ENCODE measurements at places on chromosomes 7 and 10. TPM values are rescaled to one million over a fixed set of nuclear protein-coding genes. Genes with fewer than 3 reads are reported as not detected.

DNA sequence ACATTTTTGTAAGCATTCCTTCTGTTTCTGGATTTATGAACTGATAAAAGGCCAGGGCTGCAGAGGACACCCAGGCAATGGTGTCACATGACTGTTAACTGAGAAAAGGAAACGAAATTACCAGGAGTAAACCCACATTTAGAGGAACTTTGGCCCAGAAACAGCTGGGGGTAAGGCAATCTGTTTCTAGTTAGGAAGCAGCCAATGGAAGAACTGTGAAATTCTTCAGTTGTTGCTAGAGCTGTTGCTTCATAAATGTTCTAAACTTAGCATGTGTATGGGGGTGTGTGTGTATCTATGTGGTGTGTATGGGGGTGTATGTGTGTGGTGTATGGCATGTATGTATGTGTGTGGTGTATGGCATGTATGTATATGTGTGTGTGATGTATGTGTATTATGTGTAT lies 11.8 kb upstream of the PDCD4 start:
- H3K4me3 ChIP-seq = no peak overlapping the region
- peaks cover 3% of the 10 kb centered on the region for H3K4me1 ChIP-seq
- DNase-seq = no peak

- no peaks in the 10 kb centered on the region for H3K4me1 ChIP-seq
- H3K36me3 ChIP-seq = no peaks in the 10 kb centered on the region
- H3K27ac ChIP-seq = no peak overlapping the region
- no peaks in the 10 kb centered on the region for H3K27me3 ChIP-seq
Measured at GRCh38 chr10:7085913-7086589, 324.8 kb downstream of the SFMBT2 start.

GRCh38 chr7:90474284-90475210 lies 5.1 kb downstream of the PTTG1IP2 start:
- H3K36me3 ChIP-seq = no peaks in the 10 kb centered on the region
- no peaks in the 10 kb centered on the region for H3K4me1 ChIP-seq

DNA sequence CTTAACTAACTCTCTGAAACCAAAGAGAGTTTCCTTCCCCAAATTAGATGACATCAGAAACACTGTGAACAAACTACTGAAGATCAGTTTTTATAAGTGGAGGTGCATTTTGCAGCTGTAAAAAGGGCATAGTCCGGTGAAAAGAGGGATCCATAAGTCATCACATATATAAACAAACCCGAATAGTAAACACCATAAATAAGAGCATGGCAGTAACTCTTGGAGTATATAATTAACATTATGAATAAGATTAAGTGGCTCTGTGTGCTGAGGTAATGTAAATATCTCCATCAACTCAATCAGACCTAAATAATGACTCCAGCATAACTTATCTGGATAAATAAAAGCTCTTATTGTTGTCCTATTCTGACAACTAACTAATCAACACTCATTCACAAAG lies 43.0 kb upstream of the SHTN1 start:
- H3K36me3 ChIP-seq = no peaks in the 10 kb centered on the region
- H3K4me3 ChIP-seq = no peak overlapping the region
- no peaks in the 10 kb centered on the region for H3K27me3 ChIP-seq
- DNase-seq = no peak
- H3K27ac ChIP-seq = no peak overlapping the region
- H3K4me1 ChIP-seq = no peaks in the 10 kb centered on the region

- DNase-seq = no peak
- no peaks in the 10 kb centered on the region for H3K36me3 ChIP-seq
- no peak overlapping the region for H3K27ac ChIP-seq
- no peak overlapping the region for H3K4me3 ChIP-seq
- no peaks in the 10 kb centered on the region for H3K4me1 ChIP-seq
Measured at GRCh38 chr7:105976868-105977267, 13.8 kb downstream of the CDHR3 start.

The HOXA9 gene
- 1.6 TPM for total RNA-seq

The VWA2 gene
- total RNA-seq = not detected

- no peak overlapping the region for H3K4me3 ChIP-seq
- H3K27me3 ChIP-seq = no peaks in the 10 kb centered on the region
- DNase-seq = no peak
Measured at GRCh38 chr10:28949005-28950004, 272.0 kb downstream of the BAMBI start.

The CDH23 gene
- total RNA-seq = 7.5 TPM

DNA sequence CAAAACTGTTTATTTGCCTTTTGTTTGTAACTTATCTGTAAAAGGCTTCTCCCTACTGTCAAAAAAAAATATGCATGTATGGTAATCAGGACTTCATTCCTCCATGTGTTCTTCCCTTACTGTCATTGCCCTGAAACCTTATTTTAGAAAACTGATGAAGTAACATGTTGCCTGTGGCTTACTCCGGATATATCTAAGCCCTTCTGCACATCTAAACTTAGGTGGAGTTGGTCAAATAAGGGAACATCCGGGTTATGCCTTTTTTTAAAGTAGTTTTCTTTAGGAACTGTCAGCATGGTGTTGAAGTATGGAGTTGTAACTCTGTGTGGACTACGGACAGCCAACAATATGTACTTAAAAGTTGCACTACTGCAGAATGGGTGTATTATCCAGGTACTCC lies 6.2 kb downstream of the SAR1A start:
- no peak for DNase-seq
- no peak overlapping the region for H3K27ac ChIP-seq
- no peaks in the 10 kb centered on the region for H3K27me3 ChIP-seq

The LIPJ gene
- total RNA-seq = 0.87 TPM

GRCh38 chr10:98170249-98171117 lies 36.0 kb downstream of the R3HCC1L start:
- peaks cover 2% of the 10 kb centered on the region for H3K4me1 ChIP-seq
- no peaks in the 10 kb centered on the region for H3K36me3 ChIP-seq
- no peak overlapping the region for H3K4me3 ChIP-seq
- no peak overlapping the region for H3K27ac ChIP-seq
- no peak for DNase-seq

DNA sequence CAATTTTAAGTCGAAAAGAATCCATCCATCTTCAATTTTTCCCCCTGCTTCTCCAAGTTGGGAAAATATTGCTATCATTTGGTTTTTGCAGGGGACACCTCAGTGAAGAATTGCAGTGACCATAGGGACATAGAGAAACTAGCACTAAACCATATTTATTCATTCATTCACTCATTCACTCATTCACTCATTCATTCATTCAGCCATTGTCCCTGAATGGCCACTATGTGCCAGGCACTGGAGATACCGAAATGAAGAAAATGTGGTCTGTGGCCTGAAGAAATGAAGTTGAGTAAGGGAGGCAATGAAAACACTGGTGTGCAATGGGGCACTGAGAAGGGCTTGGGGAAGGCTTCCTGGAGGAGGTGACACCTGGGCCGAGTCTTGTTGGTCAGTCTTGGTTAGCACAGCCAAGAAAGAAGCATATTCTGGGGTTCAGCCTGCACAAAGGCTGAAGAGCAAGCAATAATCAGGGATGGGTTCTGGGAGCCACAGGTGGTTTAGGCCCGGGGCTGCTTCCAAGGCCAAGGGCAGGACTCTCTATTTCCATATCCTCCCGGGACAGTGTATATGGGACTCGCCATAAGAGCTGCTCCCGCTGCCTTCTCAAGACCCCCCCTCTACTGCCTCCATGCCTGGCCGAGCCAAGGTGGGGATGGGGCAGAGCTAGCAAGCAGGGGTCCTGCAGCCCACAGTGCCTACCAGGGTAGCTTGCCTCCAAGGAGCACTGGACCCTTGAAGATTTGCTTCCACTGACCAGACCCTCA lies 25.5 kb upstream of the C10orf105 start:
- H3K27me3 ChIP-seq = no peaks in the 10 kb centered on the region

DNA sequence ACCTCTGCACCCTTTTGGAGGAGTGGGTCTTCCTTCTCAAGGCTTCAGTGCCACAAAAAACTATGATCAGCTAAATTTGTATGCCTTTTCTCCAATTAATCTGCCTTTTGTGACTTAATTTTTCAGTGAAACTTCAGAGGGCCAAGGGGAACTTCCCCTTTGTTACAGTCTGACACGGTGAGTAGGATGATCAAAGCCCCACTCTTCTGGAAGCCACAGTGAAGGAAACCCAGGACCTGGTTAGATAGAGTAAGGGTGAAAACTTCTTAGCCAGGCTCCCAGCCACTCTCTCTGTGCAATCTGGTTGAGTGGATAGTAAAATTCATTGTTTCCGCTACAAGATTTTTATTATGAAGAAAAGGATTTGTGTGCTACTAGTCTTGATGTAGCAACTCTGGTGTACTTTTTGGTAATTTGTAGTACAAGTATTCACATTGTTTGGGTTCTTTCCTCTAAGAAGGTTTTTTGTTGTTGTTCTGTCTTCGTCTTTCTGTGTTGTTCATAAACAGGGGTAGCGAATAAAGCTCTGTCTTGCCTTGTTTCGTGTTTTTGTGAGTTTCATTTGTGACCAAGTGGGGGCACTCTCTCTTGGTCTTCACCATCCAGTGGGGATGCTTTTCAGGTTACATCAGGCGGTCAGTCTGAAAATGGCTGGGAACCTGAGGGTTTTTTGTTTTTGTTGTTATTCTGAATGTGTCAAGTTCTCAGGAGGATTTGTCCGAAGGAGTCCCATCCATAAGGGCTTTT lies 268.5 kb upstream of the NPSR1 start:
- H3K4me3 ChIP-seq = no peak overlapping the region
- H3K27ac ChIP-seq = no peak overlapping the region
- no peak for DNase-seq
- no peaks in the 10 kb centered on the region for H3K36me3 ChIP-seq
- H3K4me1 ChIP-seq = no peaks in the 10 kb centered on the region

The TAS2R41 gene
- 1.0 TPM for total RNA-seq

The CYCS gene
- 36.3 TPM for total RNA-seq

The NUP205 gene
- 33.9 TPM for total RNA-seq

The AKR1C8 gene
- not detected for total RNA-seq

GRCh38 chr7:47669178-47669891 lies 87.4 kb upstream of the TNS3 start:
- H3K4me3 ChIP-seq = no peak overlapping the region
- DNase-seq = peak; percentile 95
- H3K27me3 ChIP-seq = no peaks in the 10 kb centered on the region
- peak overlapping the region; percentile 64 for H3K27ac ChIP-seq
- no peaks in the 10 kb centered on the region for H3K4me1 ChIP-seq

Measured in aorta (tissue), 5 donors.